ENCODE measurements at places on chromosomes 12 and 14.

GRCh38 chr14:60723907-60724618 is at the start of gene SIX4:
Gene SIX4, minus strand, starts transcription at chr14:60724351. Its CDS starts 277 bp downstream, at chr14:60724074.
- peak within 1 kb of the TSS; percentile 82 for H3K4me3 ChIP-seq
- no peak within 1 kb of the TSS for H3K27ac ChIP-seq
- no peak for DNase-seq
- peaks cover 94% of the 10 kb centered on the region for H3K27me3 ChIP-seq
- H3K36me3 ChIP-seq, result peaks cover 9% of the 10 kb centered on the region

- no peak overlapping the region for H3K27ac ChIP-seq
- no peaks in the 10 kb centered on the region for H3K4me1 ChIP-seq
- no peak overlapping the region for H3K4me3 ChIP-seq
- no peaks in the 10 kb centered on the region for H3K36me3 ChIP-seq
- DNase-seq, result no peak
Measured at GRCh38 chr14:87628780-87629179, 364.2 kb downstream of the GALC start.

- no peak for DNase-seq
- H3K36me3 ChIP-seq, result peaks cover 15% of the 10 kb centered on the region
- H3K4me1 ChIP-seq, result peaks cover 9% of the 10 kb centered on the region
- H3K27ac ChIP-seq, result no peak overlapping the region
- no peaks in the 10 kb centered on the region for H3K27me3 ChIP-seq
Measured at GRCh38 chr12:2792671-2793500, 1.9 kb upstream of the FKBP4 start.

- no peaks in the 10 kb centered on the region for H3K27me3 ChIP-seq
- H3K4me1 ChIP-seq, result peaks cover 6% of the 10 kb centered on the region
- H3K36me3 ChIP-seq, result peaks cover 51% of the 10 kb centered on the region
- no peak overlapping the region for H3K27ac ChIP-seq
- H3K4me3 ChIP-seq, result no peak overlapping the region
Measured at GRCh38 chr14:39043352-39043943, 59.6 kb downstream of the SEC23A start.

DNA sequence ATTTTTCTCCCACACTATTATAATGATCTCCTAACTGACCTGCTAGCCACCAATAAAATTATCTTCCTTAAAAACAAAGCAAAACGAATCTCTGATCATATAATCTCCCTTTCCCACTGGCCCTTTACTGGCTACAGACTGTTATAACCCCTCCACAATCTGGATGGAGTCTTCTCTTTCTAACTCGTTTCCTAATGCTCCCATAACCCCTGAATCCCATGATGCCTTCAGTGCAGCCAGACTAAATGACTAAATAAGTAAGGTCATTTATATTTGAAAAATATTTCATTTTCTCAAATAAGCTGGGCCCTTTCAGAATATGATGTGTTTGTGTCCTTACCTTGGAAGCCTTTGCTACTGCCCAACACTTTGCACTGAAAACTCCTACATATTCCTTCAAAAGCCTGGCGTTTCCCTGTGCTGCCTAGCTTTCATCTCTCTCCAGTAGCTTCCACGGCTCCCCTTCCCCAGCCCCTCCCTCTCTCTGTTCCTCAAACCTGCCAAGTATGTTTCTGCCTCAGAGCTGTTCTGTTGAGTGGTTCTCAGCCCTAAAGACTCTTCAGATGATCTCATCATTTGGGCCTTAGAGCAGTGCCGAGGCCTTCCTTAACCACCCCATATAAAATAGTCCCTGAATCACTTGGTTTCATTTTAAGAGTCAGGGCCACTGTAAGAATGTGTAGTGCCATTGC is 91.7 kb downstream of the MYRFL start:
- no peak overlapping the region for H3K27ac ChIP-seq
- H3K4me1 ChIP-seq, result no peaks in the 10 kb centered on the region
- no peaks in the 10 kb centered on the region for H3K36me3 ChIP-seq
- no peak for DNase-seq
- H3K4me3 ChIP-seq, result no peak overlapping the region
- H3K27me3 ChIP-seq, result peaks cover 12% of the 10 kb centered on the region

DNA sequence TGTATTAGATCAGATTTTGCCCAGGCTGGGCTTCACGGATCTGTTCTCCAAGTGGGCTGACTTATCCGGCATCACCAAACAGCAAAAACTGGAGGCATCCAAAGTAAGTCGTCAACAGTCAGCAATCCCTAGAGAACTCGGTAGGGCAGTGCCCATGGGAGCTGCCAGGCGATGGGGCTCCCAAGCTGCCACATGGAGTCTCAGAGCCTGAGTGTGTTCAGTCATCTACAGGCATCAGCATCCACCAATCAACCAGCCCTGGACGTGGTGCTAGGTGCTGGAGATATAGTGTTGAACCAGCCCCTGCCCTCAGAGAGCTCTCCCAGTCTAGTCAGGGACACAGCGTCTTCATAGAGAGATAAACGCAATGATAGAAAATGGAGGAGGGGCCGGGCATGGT is 6.9 kb downstream of the SERPINA4 start:
- no peak overlapping the region for H3K4me3 ChIP-seq
- DNase-seq, result no peak

GRCh38 chr12:64123448-64123847 is 98.6 kb downstream of the KICS2 start:
- H3K4me1 ChIP-seq, result no peaks in the 10 kb centered on the region
- H3K4me3 ChIP-seq, result no peak overlapping the region
- no peaks in the 10 kb centered on the region for H3K36me3 ChIP-seq
- no peak for DNase-seq
- H3K27me3 ChIP-seq, result peaks cover 20% of the 10 kb centered on the region
- no peak overlapping the region for H3K27ac ChIP-seq

GRCh38 chr14:75312341-75312740 is 33.7 kb downstream of the FOS start:
- H3K27me3 ChIP-seq, result peaks cover 29% of the 10 kb centered on the region
- H3K27ac ChIP-seq, result no peak overlapping the region
- peaks cover 5% of the 10 kb centered on the region for H3K4me1 ChIP-seq

GRCh38 chr12:50785406-50786001 is 21.6 kb downstream of the ATF1 start:
- peaks cover 20% of the 10 kb centered on the region for H3K36me3 ChIP-seq
- no peak for DNase-seq
- H3K27ac ChIP-seq, result no peak overlapping the region
- no peak overlapping the region for H3K4me3 ChIP-seq
- H3K27me3 ChIP-seq, result no peaks in the 10 kb centered on the region
- peaks cover 17% of the 10 kb centered on the region for H3K4me1 ChIP-seq

- H3K4me1 ChIP-seq, result no peaks in the 10 kb centered on the region
- DNase-seq, result no peak
- no peak overlapping the region for H3K27ac ChIP-seq
- H3K36me3 ChIP-seq, result no peaks in the 10 kb centered on the region
- H3K4me3 ChIP-seq, result no peak overlapping the region
Measured at GRCh38 chr12:81517296-81517695, 241.9 kb downstream of the PPFIA2 start.

DNA sequence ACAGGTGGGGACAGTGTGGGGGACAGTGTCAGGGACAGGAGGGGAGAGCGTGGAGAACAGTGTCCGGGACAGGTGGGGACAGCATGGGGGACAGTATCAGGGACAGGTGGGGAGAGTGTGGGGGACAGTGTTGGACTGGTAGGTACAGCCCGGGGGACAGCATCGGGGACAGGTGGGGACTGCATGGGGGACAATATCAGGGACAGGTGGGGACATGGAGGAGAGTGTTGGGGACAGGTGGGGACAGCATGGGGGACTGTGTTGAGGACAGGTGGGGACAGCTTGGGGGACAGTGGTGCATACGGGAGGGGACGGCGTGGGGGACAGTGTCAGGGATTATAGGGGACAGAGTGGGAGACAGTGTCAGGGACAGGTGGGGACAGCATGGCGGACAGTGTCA is 212.3 kb downstream of the TMEM121 start:
- H3K36me3 ChIP-seq, result peaks cover 5% of the 10 kb centered on the region
- H3K4me3 ChIP-seq, result no peak overlapping the region
- H3K27ac ChIP-seq, result no peak overlapping the region
- no peaks in the 10 kb centered on the region for H3K27me3 ChIP-seq
- DNase-seq, result no peak
- H3K4me1 ChIP-seq, result no peaks in the 10 kb centered on the region

- peaks cover 2% of the 10 kb centered on the region for H3K36me3 ChIP-seq
- H3K4me3 ChIP-seq, result no peak overlapping the region
- no peak overlapping the region for H3K27ac ChIP-seq
- no peak for DNase-seq
Measured at GRCh38 chr14:104657101-104657524, 32.3 kb upstream of the INF2 start.

- no peaks in the 10 kb centered on the region for H3K4me1 ChIP-seq
- no peak overlapping the region for H3K27ac ChIP-seq
- H3K27me3 ChIP-seq, result no peaks in the 10 kb centered on the region
Measured at GRCh38 chr12:105948331-105948730, 190.4 kb downstream of the NUAK1 start.

All from central memory CD8-positive, alpha-beta T cell (primary cell).